ENCODE measurements at places on chromosomes 7 and 10.

DNA sequence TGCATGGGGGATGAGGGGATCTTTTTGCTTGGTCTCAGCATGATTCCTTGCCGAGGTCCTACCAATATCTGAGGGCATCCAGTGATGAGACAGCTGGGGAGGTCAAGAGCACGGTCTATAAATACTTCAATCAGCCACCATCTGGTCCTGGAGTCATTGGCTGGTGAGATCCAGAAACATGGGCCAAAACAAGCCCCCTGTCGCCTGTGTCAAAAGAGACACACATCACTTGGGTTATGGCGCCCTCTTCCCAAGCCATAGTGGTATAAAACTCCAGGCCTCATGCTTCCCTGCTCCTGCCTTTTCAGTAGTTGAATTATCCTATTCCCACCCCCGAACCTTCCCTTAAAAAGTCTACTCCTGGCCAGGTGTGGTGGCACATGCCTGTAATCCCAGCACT lies 60.9 kb downstream of the SLC35B4 start:
- DNase-seq: no peak

DNA sequence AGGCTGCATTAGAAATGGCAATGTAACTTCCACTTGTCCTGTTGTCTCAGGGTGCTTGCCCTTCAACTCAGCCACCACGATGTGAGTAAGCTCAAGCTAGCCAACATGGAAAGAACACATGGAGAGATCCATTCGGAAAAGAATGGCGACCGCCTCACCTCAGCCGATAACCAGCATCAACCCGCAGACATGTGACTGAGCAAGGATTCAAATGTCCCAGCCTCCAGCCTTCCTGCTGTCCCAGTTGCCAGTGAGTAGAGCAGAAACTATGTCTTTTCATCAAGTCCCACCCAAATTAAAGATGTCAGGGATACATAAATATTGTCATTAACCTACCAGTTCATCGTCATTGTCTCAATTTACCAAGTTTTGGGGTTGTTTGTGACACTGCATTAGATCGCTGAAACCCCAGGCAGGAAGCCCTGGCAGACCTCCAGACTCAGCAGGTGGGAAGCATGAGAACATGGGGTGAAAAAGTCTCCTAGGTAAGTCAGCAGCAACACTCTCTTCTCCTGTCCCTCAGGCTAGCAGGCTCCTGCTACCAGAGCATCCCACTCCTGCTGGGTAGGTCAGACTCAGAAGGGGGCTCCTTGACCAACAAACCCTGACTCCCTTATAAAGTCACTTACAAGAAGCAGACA lies 67.0 kb downstream of the OSBPL3 start:
- DNase-seq: no peak

- DNase-seq: no peak
Measured at GRCh38 chr7:53521638-53522184, 486.3 kb downstream of the POM121L12 start.

DNA sequence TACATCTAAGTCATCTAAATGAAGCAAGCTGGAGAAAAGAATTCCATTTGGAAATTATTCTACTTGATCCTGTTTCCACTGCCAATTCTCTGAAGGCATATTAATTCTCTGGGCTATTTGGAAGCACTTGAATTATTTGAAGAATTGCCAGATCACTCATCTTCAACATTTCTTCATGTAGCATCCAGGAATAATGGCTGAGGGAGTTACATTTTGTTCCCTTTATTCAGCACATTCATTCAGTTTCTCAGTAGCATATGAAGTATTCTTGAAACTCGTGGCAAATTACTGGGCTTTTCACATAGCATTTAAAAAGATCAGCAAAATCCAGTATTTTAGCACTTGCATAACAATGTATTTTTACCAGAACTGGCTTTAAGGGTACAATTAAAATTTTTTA lies 127.1 kb upstream of the VIPR2 start:
- no peak for DNase-seq

DNA sequence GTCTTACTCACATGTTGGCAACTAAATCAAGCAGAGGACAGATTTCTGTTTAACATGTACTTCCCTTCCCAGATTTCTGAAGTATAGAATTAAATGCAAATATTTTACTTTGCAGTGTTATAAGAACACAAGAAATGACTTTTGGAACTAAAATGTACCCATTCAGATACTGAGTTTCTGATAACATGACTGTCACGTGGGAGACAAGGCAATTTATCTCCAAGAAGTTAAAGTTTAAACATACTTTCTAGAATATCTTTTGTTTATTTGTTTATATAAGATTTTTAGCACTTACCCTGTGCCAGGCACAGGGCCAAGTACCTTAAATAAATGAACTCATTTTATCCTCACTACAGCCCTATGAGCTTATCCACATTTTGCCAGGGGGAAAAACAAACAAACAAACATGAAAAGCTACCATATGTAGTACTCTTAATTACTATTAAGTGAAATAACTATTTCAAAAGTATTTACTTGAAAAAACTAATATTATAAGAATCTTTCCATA lies 807.1 kb upstream of the KCND2 start:
- no peak for DNase-seq

DNA sequence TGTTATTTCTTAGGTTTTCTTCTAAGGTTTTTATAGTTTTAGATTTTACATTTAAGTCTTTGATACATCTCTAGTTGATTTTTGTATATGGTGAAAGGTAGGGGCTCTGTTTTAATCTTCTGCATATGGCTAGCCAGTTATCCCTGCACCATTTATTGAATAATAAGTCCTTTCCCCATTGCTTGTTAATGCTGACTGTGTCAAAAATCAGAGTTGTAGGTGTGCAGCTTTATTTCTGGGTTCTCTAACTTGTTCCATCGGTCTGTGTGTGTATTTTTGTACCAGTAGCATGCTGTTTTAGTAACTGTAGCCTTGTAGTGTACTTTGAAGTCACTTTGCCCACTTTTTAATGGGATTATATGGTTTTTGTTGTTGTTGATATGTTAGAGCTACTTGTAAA lies 37.9 kb upstream of the FAM13C start:
- DNase-seq: no peak

Data from kidney glomerular epithelial cell (primary cell).